ENCODE measurements at places on chromosomes 1 and 21.

- peak; percentile 46 for DNase-seq
Observed at GRCh38 chr1:157496121-157496526, 56.2 kb downstream of the FCRL5 start.

DNA sequence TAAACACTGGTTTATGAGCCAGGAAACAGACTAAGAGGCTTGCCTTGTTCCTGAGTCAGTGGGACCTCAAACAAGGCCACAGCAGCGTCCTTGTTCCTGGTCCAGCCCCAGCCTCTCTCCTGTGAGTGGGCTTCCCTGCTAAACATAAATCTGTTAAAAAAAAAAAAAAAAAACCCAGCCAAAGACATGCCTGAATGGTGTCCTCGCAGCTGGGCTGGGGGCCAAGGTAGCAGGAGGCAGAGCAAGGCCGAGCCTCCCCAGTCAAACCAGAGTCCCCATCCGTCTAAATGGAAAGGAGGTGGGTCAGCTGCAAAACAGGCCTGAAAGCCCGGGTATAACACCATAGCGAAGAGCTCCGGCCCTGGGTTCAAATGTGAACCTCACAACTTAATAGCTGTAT is 18.1 kb upstream of the IFFO2 start:
- DNase-seq = no peak

- DNase-seq = no peak
Observed at GRCh38 chr1:25952841-25953401, 44.9 kb downstream of the PAFAH2 start.

GRCh38 chr1:17207966-17208418 is 3.1 kb downstream of the PADI1 start:
- peak; percentile 40 for DNase-seq

GRCh38 chr1:3001471-3002348 is 19.6 kb upstream of the ACTRT2 start:
- DNase-seq = no peak

- DNase-seq = no peak
Observed at GRCh38 chr1:228736844-228737445, 1.7 kb downstream of the RHOU start.

GRCh38 chr1:74847715-74848114 is 114.8 kb downstream of the TYW3 start:
- no peak for DNase-seq

GRCh38 chr1:9890224-9890731 is 19.8 kb downstream of the CTNNBIP1 start:
- no peak for DNase-seq

DNA sequence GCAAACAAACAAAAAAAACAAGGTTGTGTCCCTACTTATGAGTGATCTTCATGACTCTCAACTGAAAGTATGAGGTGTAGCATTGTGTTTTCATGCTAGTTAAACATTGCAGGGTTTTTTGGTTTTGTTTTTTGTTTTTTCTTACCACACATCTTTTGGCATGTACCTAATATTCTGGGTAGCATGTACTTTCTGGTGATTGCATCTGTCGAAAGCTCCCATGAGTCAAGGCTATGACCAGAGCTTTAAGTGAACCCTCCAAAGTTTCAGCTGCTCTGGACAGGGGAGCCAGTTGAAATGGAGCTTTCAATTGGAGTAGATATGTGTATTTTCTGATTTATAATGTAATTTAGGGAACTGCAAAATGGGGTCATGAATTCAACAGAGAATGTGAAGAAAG is 115.5 kb downstream of the KCNK2 start:
- no peak for DNase-seq

DNA sequence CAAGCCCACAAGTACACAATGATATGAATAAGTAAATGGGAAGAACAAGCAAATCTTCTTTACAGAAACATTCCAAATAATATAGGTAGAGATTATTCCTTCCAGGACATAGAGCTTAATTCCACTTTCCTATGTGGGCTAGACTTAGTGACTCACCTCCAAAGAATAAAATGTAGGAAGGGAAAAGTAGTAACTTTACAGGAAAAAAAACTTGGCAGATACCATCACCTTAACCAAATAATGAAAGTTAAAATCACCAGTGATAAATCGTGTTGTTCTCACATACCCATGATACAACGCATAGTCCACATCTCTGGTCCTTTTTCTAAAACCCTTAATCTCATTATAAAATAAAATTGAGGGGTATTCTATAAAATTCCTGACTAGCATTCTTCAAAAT is 260.8 kb downstream of the SPATA17 start:
- no peak for DNase-seq

- no peak for DNase-seq
Observed at GRCh38 chr21:38599381-38599975, 101.2 kb upstream of the ERG start.

- no peak for DNase-seq
Observed at GRCh38 chr21:33940164-33940880, 24.7 kb upstream of the ATP5PO start.

DNA sequence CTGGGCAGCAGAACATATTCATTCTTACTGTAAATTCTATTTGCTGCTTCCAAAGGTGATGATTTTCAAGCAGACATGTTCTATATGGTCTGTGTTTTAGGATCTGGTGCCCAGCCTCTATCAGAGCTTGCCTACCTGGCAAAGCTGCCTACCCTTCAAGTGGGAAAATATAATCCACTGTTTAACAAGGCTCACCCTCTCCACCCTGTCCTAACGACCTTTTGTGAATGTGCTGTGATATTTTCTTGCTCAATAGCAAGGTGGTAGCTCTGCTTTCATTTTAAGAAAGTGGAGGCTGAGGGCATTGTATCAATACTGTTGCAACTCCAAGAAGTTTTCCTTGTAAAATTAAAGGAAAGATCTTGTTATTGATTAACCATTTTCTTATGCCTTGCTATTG is 26.0 kb upstream of the AGO1 start:
- no peak for DNase-seq

DNA sequence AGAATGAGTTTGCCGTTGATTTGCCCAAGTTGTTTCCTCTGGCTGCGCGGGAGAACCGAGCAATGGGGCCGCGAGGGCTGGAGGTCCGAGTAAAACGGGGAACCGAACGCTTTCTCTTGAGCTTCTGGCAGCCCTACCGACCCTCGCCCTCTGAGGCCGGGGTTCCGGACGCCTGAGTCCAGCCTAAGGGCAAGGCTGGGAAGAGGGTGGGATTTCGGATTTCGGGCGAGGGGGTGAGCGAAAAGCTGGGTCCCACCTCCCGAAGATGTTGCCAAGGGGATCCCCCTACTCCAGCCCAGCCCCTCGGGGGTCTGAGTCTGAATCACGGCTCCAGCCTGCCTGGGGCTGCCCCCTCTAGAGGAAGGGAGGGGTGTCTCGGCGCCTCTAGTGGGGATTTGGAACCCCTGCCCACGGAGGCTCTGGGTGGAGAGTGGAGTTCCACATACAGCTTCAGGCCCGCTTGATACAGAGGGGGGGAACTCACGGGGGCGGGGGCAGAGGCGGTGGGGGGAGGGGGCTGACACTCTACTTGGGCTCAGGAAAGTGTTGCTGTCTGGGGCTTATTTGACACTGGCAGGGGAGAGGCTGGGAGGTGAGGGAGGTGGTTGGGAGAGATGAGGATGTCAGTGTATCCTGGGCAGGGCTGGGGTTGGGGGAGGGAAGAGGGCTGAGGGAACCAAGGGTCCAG is 617 bp downstream of the KIRREL1 start:
- no peak for DNase-seq

- no peak for DNase-seq
Observed at GRCh38 chr1:156516821-156517220, 16.2 kb upstream of the MEF2D start.

DNA sequence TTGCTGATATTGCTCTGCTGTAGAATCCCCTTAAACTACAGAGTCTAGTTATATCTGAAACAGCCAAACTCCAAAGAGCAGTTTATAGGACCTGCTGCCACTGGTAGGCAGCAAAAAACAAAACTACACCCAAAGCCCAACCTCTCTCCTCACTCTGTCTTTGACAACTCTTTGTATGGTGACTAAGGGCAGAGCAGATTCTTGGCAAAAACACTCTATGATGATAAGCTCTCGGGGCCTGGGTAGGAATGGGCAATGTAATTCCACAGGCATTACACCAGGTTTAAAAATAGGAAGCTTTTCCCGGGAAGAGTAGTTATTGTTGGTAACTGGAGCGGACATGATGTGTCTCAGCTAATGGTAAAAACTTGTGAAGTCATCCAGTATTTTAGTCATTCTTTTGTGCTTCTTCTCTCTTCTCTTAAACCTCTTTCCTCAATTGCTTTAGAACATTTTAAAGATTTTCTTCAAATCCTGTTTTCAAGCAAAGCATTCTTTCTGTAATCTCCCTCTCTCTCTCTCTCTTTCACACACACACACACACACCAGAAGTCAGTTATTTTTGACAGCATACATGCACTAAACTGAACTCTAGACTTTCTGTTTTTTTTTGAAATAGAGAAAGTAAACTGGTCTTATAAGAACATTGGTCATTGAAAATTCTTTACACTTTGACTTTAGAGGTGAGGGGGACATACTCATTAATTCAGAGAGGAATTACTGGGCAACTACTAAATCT is 193.5 kb downstream of the PAPPA2 start:
- DNase-seq = no peak

GRCh38 chr1:26145960-26146294 is 13.0 kb upstream of the FAM110D start:
- no peak for DNase-seq

- no peak for DNase-seq
Observed at GRCh38 chr1:244239261-244239770, 188.2 kb downstream of the ZBTB18 start.

GRCh38 chr1:223209293-223209898 is 66.3 kb upstream of the TLR5 start:
- no peak for DNase-seq

- no peak for DNase-seq
Observed at GRCh38 chr21:38840456-38841300, 34.9 kb downstream of the ETS2 start.

- DNase-seq = no peak
Observed at GRCh38 chr1:167856711-167857418, 57.1 kb downstream of the ADCY10 start.

- no peak for DNase-seq
Observed at GRCh38 chr1:165444897-165445370, at the start of gene RXRG. Gene RXRG, minus strand, starts transcription at chr1:165445126. Its CDS starts 233 bp downstream, at chr1:165444893.

GRCh38 chr1:24909388-24909898 is 20.6 kb downstream of the RUNX3 start:
- DNase-seq = no peak

- no peak for DNase-seq
Observed at GRCh38 chr1:23644555-23644866, 47.1 kb upstream of the RPL11 start.

- no peak for DNase-seq
Observed at GRCh38 chr1:220711056-220711809, 21.1 kb downstream of the C1orf115 start.

GRCh38 chr21:33998402-33998801 is 75.0 kb upstream of the MRPS6 start:
- no peak for DNase-seq

- DNase-seq = no peak
Observed at GRCh38 chr21:35954066-35954465, 106.3 kb downstream of the SETD4 start.

GRCh38 chr1:21289700-21290545 is at the start of gene ECE1:
Gene ECE1, minus strand, starts transcription at chr1:21290463. Its CDS starts 49 bp downstream, at chr1:21290414.
- peak; percentile 63 for DNase-seq

DNA sequence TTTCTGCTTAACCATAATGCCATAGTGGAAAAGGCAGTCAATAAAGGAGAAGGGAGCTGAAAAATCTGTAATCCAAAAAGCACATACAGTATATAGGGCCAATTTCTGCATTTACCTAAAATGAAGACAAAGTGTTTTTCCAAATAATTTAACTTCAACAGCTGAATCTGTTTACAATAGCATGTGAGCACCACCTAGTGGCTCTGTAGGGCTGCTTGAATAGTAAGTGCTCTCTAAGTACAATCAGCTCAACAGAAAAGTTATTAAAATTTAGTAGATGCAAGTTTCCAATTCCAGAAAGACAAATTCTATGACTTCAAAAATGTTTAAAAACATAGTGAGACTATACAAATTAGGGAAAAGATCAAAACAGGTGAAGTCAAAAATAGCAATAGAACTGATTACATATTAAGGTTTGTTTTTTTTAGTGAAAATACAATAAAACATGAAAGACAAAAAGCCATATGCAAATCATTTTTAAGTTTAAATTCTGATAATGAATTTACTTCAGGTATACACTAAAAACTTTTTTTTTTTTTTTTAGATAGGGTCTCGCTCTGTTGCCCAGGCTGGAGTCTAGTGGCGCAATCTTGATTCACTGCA is 220.0 kb downstream of the SETD4 start:
- peak; percentile 56 for DNase-seq

DNA sequence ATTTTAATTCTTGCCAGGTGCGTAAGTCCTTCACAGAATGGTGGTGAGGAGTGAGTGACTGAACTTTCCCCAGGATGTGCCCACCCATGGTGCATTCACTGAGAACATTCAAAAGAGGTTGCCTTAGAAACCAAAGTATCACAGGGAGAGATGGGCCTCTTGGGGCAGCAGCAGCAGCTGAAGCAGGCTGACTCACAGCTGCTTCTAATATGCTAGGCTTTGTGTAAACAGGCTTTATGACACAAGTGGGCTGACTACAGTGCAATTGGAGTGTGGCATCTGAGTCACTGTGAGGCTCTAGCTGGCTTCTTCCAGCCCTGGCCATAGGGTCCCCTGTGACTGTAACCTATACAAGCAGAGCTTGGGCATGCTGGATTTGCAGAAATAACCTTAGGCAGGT is 12.6 kb downstream of the PIGP start:
- DNase-seq = no peak

DNA sequence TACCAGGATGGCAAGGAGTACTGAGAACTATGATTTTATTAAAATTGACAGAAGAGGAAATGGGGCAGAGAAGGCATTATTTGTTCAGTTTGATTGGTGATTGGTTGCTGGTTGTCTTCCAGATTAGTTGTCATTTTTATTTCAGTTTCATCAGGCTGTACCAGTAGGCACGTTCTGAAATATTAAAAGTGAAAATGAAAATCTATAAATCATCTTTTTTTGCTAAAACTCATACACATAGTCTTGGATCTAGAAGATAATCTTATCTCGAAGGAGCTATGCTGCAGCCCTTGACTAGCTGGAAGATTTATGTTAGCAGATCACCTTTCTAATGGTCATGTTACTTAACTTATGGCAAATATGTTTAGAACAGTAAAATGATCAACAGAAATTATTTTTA is 29.0 kb downstream of the NEK7 start:
- no peak for DNase-seq

DNA sequence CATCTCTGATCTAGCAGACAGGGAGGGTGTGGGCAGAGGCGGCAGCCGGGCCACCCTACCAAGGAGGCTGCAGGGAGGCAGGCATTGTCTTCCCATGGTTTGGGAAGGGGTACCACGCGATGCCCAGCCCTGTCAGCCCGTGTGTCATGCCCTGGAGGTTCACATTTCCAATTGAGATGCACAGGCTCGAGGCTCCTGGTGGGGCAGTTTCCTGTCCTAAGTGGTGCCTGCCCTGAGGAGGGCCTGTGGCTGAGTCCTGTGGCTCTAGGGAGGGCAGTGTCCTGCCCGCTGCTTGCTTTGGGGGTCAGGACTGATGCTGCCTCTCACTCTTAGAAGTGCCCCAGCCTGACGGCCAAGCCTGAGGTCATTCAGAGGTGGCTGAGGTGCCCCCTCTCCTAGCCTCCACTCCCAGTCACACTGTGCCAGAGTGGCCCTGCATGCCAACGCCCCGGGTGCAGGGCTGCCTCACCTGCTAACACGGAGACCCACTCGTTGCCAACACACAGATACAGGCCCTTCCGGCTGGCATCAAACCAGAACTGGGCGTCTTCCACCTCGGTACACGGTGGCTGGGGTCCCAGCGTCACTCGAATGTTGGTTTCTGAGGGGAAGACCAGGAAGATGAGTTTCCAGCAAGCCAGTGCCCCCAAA is 11.9 kb downstream of the KRTAP10-1 start:
- no peak for DNase-seq

GRCh38 chr21:34950980-34951379 is 98.1 kb downstream of the RUNX1 start:
- DNase-seq = no peak

GRCh38 chr1:235108185-235108593 is 20.4 kb downstream of the TOMM20 start:
- no peak for DNase-seq
